ENCODE measurements at places on chromosomes 5 and 9.

GRCh38 chr5:179805529-179806249 is 977 bp downstream of the MGAT4B start:
- DNase-seq: no peak

DNA sequence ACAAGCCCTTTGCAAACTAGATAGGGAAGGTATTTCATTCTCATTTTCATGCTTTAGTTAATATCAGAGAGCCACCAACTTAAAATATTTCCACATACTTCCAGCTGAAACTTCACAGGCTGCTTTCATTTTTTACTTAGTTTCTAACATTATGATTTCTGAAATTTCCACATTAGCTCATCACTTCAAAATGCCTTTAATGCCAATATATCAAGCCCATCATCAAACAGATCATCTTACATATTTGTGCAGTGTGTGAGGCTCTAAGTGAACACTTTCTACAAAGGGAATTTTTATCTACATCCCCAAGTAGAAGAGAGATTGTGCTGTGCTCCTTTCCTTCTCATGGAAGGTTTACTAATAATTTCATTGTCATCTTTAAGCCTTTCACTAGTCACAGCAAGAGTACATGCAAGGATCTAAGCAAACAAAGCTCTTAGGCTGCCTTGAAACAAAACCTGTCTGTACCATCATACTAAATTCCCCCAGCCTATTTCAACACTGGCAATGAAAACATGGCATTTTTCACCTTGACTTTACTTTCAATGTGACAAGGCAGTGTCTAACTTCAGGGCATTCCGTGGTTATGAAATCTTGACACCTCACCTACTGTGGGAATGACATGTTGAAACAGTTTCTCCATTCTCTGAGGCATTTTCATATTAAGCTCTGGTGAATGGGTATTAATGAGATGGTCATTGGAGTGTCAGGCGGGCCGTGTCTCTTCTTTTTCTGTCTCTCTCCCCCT is 45.4 kb downstream of the PPP2R2B start:
- DNase-seq: no peak

GRCh38 chr9:99947395-99947794 is 40.9 kb downstream of the STX17 start:
- DNase-seq: no peak

DNA sequence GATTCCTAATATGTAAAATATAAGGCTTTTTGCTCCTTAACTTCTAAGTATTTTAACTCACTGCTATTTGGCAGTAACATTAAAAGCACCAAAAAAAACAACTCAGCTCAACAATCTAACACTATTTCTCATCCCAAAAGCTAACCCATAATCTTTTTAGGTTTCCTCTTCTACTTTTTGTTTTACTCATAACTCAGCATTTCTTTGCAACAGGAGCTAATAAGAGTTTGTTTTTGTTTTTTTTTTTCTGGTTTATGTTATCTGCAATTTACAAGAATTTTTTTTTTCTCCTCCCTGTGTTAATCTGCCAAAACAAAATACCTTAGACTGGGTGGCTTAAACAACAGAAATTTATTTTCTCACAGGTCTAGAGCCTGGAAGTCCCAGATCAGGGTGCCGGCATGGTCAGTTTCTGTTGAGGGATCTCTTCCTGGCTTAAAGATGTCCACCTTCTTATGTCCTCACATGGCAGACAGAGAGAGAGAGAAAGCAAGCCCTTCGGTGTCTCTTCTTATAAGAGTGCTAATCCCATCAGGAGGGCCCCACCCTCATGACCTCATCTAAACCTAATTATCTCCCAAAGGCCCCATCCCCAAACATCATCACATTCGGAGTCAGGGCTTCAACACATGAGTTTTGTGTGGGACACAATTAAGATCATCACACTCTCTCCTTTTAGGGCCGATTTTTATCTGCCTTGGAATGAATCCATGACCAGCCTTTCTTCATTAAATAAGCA is 31.2 kb downstream of the ARL15 start:
- no peak for DNase-seq

DNA sequence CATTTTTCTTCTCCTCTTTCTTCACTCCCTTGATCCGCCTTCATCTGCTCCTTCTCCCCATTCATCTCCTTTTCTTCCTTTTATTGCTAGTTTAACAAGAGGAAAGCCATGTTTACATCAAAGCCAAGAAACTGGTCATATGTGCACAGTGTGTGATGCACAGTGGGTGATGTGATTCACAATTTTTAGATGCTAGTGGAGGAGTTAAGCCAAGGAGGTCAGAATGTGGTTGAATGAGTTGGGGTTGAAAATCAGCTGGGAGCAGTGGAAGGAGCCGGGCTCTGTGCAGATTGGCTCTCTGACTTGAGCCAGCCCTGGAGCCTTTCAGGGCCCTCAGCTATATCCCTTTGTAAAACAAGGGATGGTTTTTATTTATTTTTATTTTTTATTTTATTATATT is 7.3 kb downstream of the ACER2 start:
- no peak for DNase-seq

GRCh38 chr5:165139262-165139661 is 1633.8 kb downstream of the MAT2B start:
- no peak for DNase-seq

GRCh38 chr9:19429595-19429994 is 20.8 kb downstream of the ACER2 start:
- DNase-seq: no peak

GRCh38 chr9:109245310-109245897 is 75.5 kb downstream of the EPB41L4B start:
- DNase-seq: no peak

GRCh38 chr9:124279531-124280175 is 21.9 kb downstream of the NEK6 start:
- no peak for DNase-seq

Measured in BJ (cell line).